ENCODE measurements at places on chromosomes 12 and 14. TPM values are rescaled to one million over a fixed set of nuclear protein-coding genes. Genes with fewer than 3 reads are reported as not detected.
A peak's percentile ranks its signal among the peaks of the same experiment; 100 is the strongest.

The NTN4 gene
- 41.8 TPM for total RNA-seq

DNA sequence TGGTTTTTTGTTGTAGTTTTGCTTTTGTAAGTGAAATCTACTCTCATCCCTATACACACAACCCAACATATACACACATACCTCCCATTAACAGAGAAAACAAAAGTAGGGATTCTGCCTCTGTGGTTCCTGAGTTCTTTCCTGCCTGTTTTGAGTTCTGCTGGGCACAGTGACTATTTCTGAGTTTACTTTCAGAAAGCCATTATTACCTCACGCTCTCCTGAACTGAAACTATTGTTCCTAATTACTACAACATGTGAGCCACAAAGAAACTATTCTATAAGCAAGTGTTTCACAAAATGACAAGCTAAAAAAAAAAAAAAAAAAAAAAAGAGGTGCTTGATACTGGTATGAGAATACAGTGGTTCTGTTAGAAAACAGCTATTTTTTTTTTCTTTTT, 110.9 kb downstream of the ALG10B start:
- DNase-seq = no peak

GRCh38 chr12:171743-172676, 41.9 kb downstream of the SLC6A12 start:
- DNase-seq = no peak

DNA sequence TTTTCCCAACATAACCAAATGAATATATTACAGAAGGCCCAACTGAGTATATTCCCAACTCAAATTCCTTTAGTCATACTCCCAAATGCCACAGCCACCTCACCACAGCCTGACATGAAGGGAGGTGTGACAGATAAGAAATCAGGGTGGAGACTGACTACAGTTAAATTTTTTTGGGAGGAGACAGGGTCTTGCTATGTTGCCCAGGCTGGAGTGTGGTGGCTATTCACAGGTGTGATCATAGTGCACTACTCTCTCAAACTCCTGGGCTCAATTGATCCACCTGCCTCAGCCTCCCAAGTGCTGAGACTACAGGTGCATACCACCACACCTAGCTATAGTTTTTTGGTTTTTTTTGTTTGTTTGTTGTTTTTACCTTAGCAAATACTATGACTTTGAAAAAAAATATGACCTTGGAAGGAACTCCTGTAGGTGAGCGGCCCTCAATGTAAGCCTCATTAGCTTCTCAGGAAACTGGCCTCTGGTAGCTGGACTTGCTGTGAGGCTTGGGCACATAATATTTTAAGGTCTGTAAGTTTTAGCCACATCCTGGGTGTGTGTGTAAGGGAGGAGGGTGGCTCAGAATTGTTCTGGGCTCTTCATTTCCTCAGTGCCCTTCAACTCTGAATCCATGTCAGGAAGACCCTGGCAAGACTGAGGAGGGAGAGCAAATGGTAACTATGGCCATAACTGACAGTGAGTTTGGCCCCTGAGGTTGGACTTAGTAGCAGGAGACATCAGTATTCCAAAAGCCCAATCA, 39.1 kb upstream of the LTBP2 start:
- no peak for DNase-seq

DNA sequence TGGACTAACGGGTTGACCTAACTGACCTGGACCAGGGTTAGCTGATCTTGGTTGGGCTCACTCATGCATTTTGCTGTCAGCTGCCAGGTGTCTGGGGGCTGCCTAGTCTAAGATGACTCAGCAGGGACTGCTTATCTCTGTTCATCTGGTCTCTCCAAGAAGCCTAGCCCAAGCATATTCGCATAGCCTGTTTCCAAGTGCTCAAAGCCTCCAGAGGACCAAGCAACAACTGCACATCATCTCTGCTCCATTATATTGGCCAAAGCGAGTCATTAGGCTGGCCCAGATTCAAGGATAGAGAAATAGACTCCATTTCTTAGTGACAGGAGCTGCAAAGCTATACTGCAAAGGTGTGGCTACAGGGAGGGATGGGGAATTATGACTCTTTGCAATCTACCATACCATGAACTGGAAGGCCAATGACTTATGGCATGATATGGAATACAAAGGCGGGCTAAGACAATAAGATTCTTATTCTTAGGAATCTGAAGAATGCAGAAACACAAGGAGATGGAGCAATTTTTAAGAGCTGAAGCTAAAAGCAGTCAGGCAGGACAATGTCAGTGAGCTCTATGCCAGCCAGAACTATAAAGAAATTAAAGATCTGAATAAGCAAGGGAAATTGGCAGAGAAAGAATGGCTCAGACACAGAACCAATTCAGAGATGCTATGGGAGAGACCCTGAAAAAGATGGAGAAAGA, 194.6 kb upstream of the FSCB start:
- no peak for DNase-seq

DNA sequence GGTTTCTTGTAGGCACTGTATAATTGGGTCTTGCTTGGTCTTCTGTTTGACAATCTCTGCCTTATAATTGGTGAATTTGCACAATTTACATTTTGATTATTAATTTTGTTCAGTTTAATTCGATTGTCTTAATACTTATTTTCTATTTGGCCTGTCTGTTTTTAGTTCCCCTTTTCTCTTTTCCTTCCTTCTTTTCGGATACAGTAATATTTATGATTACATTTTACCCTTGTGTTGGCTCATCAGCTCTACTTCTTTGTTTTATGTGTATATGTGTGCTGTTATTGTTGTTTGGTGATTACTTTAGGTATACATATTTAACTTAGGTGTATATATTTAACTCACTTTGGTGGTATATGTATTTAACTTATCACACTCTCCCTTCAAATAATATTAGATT, 12.8 kb upstream of the BEGAIN start:
- DNase-seq = no peak

GRCh38 chr12:31813305-31813704, 84.5 kb upstream of the AMN1 start:
- DNase-seq = no peak

DNA sequence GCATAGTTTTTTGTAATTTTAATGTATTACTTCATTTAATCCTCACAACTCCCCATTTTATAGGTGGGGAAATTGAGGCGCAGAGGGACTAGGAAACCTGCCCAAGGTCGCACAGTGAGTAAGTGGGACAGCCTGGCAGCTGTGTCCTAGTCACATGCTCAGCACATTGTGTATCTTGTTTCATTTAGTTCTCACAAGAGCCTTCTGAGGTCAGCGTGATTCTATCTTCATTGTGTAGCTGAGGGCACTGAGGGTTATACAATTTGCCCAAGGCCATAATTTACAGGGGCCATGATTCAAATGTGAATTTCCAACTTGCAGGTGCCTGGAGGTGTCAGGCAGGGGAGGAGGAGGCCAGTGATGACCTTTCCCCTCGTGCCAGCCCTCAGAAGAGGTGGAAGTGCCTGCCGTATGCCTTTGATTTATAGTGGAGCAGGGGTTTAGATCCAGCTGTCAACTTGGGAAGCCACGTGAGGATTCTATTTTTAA, 30.3 kb upstream of the SMOC1 start:
- no peak for DNase-seq

The GALNT4 gene
- 5.9 TPM for total RNA-seq

GRCh38 chr12:103503546-103504480, 8.0 kb upstream of the C12orf42 start:
- DNase-seq = no peak

DNA sequence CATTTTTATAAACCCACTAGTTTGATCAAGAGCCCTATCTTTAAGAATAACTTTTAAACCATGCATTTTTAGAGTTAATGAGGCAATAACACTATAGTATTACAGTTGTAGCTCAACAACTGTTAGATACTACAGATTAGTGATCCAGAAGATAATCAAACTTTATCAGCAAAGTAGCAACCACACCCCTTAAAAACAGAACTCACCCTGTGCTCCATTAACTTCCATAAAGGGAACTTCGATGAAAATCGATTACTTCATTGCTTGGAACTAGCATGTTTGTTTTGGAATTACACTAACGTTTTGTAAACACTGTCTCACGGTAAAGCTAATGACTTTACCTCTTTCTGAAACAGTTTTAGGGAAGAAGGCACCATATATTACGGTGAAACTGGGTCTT, 1.4 kb downstream of the SGPP1 start:
- DNase-seq = no peak

The EML5 gene
- 17.3 TPM for total RNA-seq

DNA sequence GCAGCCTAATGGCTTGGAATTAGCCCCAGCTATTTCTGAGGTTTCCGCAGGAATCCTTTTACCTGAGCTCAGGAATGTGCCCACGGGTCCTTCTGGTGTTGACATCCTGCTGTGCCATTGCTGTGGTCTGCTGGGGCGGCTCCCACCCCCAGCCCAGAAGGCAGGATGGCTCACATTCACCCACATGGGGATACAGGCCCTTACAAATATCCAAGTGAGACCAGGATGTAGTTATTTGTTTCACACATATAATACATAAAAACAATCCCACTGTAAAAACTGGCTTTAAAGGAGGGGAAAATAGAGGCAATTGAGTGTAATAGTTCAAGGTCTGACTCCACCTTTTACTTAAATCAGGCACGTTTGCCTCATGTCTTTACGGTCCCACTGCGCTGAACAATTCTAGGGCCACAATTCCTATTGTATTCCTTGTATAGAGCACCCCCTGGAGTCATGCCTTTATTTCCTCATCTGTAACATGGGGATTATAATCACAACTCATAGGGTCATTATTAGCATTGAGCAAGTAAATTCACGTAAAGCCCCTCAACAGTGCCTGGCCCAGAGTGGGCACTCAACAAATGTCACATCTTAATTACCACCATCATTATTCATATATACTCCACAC, 57.2 kb upstream of the FICD start:
- no peak for DNase-seq

DNA sequence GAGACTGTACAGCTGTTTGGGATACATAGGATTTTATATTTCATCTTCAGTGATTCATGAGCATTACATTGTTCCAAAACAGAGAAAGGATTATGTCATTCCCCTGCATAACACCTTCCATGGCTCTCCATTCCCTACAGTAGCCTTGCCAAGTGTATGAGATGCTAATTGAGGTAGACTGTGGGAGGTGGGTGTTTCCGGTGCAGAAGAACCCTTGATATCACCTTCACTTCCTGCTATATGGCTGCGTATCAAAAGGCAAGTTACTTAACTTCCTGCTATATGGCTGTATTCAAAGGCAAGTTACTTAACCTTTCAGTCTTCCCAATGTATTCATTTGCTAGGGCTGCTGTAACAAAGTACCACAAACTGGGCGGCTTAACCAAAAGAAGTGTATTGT, 11.2 kb downstream of the FAR2 start:
- DNase-seq = no peak

DNA sequence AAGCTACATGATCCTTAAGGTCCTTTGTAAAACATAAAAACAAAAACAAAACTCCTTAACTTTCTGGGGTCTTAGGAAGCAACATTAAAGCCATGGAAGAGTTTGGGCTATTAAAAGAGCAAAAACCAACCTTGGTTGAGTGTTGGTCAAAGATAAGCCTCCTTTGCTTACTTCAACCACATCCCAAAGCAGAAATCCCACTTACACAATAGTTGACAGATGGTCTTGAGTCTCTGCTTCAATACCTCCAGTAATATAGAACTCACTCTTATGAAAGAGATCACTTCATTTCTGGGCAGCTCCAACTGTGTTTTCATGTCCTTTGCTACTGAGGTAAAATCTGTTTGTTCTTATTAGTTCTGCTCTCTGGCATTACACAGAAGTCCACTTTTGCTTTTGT, 125.8 kb downstream of the SLC38A4 start:
- DNase-seq = no peak

The DLK1 gene
- total RNA-seq = 2,470 TPM

The CLEC2B gene
- total RNA-seq = 10.1 TPM

GRCh38 chr14:77529213-77529612, 30.6 kb upstream of the ISM2 start:
- DNase-seq = no peak

The JAG2 gene
- total RNA-seq = 2.5 TPM

DNA sequence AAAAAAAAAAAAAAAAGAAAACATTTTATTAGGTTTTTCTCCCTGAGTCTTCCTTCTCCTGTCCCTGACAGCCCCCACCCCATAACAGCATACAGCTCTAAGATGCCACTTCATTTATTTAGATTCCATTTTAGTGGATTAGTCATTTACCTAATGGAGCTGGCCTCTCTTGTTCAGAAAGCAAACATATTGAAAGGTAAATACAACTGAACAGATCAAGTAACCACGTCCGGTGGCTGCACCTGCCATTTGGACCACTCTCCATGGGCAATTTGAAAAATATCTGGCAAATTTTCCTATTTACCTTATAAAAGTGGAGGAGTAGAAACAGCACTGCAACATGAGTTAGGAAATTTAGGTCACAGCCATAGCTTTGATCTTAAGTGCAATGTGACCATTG, 254.6 kb downstream of the C12orf42 start:
- no peak for DNase-seq

DNA sequence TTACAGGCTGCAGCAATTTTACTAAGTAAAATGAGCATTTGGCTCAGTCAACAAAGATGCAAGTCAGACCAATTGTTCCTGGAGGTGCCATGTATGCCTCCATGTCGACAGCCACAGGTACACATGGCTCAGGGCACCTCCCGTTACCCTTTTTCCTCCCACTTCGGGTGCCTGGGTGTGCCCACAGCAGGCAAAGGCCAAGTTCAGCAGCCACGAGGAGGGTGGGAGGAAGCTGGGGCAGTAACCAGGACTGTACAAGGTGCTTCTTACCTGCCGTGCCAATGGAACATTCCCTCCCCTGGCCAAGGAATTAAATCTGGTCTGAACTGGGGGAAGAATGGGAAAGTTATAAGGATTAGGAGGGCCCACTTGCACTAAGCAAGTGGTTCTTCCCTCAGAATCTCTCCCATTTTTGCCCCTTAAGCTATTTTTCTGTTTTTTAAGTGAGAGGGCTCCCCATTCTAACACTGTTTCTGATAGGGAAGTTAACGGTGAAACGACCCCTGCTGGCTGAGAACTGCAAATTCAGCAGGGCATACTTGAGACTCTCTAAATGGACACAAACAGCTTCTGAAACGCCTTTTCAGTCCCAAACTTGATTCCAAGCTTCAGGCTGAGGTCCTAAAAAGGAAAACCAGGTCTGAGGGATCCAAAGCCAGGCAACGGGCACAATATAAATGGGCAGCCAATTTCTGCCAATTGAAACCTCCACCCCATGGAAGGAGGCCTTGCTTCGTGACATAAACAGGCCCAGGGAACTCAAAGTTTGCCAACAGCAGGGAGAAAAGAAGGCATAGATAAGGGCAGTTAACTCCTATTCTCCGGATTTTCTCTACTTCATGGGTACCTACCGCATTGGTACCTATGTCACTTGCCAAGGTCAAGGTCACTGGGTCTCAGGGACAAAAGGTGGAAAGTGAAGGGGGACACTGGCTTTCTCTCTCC, 24.8 kb downstream of the CLECL1 start:
- DNase-seq = peak; percentile 66

- DNase-seq = no peak
These were observed 11.9 kb downstream of the NAA25 start for GRCh38 chr12:112096667-112097066.

All from adrenal gland (tissue), 19 donors.